Cortex of kidney (tissue), 1 donor: ENCODE measurements at places on chromosomes 2 and 18.

DNA sequence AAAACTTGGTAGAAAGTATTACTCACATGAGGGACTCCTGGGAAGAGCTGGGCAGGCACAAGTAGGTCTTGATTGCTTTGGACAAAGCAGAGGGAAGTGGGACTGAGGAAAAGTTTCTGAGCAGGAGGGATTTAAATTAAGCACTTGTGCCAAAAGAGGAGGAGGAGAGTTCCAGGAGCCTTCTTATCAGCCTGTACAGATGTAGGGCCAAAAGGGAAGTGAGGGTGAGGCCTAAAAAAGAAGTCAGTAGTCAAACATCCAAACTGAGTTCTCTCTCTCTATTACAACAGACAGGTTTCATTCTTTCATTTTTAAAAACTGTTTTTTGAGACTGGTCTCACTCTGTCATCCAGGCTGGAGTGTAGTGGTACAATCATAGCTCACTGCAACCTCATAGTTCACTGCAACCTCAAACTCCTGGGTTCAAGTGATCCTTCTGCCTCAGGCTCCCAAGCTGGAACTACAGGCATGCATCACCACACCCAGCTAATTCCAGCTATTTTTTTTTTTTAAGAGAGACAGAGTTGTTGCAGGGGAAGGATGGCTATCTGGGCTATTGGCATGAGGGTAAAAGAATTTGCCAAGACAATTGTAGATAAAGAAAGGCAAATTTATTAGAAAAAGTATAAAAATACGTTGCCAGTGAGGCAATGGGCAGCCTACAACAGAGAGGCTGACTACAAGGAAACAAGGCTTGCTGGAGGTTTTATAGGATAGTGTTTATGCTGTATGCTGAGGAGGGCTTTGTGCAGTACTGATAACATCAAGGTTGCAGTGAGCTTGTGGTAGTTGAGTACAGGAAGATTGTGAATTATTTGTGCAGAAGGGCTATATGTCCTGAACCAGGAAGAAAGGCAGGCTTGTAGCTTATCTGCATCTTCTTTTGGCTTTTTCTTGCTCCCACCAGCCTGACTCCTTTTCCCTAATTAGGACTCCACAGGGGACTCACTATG, 29.0 kb downstream of the CFAP210 start:
- DNase-seq = no peak

DNA sequence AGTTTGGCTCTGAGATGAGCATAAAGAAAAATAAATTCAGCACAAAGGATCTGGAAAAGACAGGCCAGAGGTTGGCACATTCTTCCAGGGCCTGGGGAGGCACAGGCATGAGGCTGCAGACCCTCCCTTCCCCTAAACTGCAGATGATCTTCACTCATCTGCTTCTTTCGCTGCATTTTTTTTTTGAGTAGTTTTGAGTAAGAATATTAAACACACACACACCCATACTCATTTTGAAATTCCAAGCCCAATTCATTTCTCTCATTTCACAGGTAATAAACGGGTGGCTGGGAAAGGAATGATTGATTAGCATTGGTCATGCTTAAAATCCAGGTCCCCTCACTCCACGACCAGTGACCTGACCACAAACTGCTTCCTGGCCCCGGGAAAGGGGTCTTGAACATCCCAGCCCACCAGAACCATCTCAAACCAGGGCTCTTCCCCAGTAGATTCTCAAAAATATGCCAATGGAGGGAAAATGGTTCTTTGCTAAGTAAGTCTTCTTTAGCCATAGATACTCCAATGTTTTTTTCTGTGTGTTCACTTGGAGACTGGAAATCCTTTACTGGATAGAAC, 219.6 kb downstream of the ANAPC1 start:
- no peak for DNase-seq

DNA sequence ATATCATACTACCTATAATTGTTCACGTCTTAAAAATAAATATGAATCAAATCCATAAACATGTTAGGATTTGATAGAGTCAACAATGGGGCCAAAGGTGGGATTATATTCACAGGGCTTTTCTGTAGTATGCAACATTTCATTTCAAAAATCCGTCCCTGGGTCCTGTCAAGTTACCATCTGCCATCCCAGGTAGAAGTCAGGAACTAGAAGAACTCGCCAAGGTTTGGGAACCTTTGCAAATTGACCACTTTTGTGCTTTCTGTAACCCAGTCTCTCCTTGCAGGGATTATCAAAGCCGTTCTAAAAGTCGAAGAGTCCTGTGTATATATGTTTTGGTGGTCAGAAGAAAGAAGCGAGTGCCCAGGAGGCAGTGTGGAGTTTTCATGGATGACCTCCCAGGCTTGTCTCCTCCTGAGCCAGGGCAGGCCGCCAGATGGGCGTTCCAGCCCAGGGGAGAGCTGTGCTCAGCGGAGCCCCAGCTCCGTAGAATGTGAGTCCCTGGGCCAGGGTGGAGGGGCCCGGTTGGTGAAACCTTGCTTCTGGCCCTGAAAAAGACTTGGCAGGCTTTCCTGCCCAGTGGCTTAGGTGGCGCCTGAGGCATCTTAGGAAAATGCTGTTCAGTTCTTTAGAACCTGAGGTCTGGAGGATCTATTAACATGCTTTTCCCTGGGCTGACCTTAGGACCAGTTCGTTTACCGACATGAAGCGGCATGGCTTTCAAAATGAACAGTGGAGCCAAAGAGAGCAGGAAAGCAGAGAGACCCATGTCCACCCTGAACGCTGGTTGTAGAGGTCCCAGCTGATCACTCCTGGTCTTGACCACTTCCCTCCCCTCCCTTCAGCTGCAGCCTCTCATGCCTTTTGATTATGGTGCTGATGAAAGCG, 69.2 kb downstream of the LONRF2 start:
- DNase-seq = no peak

- no peak for DNase-seq
Observed at GRCh38 chr2:95389245-95390119, 13.0 kb upstream of the FAHD2A start.

GRCh38 chr2:205755923-205756322, 73.6 kb downstream of the NRP2 start:
- DNase-seq = no peak
